Activated CD8-positive, alpha-beta memory T cell treated with anti-CD3 and anti-CD28 coated beads for 4 hours (primary cell): ENCODE measurements at places on chromosomes 12 and 14.

DNA sequence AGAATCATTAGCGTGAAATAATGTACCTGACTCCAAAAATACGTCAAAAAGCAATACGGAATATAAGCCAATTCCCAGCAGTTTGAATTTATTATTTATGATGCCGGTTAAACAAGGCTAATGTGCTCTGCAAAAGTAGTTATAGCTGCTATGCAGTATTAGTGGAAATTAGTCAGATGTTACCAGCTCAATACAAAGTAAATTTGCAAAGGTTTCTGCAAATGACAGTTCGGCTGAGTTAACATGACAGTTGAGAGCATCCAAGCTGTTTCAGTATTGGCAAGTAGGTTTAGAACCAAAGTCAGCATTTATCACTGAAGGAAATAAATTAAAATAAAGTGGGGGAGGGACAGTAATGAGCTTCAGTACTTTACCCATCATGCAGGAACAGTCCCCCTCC lies 1665.8 kb upstream of the FLRT2 start:
- no peak for DNase-seq

DNA sequence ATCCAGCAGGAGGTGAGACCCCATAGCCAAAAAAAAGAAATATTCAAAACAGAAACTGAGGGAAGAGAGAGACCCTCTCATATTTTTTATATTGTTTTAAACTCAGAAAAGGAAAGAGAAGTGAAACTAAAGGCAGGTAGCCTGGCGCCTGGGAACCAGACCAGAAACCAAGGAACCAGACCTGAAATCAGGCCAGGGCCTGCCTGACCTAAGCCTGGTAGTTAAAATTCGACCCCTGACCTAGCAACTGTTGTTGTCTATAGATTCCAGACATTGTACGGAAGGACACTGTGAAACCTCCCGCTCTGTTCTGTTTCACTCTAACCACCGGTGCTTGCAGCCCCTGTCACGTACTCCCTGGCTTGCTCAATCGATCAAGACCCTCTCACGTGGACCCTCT lies 38.5 kb upstream of the CD163 start:
- DNase-seq, result no peak

DNA sequence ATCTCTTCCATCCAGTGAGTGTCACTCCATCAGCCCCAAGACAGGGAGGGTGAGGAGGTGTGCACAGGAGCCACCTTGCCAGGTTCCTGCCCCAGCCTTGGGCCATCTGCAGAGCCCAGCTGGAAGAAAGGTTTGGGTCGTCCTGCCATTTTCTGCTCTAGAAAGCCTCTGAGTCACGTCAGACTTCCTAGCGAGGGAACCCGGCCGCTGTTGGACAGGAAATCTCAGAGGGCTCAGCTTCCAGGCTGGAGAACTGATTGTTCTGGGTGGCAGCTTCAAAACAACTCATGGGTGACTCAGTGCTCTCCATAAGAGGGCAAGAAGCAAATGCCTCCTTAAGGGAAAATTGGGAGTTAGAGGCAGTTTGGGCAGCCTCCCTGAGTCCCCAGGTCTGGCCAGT lies 16.6 kb downstream of the HIP1R start:
- no peak for DNase-seq

- DNase-seq, result no peak
Measured at GRCh38 chr14:77809011-77809410, 9.1 kb downstream of the ADCK1 start.

DNA sequence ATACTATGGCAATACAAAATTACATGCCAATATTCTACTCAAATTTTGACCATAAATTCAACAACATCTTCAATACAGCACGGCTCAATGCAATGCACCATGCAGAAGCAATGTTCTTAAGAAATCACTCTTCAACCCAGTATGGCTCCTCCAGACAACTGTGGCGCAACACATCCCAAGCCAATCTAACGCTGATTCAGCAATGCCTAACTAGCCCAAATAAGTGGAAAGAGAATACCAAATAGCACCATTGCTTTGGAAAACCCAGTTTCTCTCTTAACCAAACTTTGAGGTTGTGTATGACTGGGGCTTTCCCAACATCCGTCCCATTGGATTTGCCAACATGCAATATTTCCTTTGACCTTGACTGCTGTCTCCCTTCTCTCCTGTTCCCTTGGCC lies 211.1 kb upstream of the TBX3 start:
- no peak for DNase-seq

GRCh38 chr14:89206389-89207031 lies 210.5 kb downstream of the FOXN3 start:
- DNase-seq, result no peak

GRCh38 chr14:75140620-75141019 lies 13.8 kb upstream of the NEK9 start:
- no peak for DNase-seq

- no peak for DNase-seq
Measured at GRCh38 chr12:936377-937345, 12.8 kb downstream of the RAD52 start.

DNA sequence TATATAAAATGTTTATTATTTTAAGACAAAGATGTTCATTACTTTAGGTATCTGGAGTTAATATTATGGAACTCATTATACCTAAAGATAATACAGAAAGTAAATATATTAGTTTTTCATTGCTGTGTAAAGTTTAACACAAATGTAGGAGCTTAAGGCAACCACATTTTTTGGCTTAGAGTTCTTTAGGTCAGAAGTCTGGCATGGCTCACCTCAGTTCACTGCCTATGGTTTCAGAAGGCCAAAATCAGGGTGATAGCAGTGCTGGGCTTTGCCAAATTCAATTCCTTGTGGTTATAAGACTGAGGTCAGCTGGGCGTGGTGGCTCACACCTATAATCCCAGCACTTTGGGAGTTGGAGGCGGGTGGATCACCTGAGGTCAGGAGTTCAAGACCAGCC lies 35.5 kb upstream of the PRPF39 start:
- no peak for DNase-seq

DNA sequence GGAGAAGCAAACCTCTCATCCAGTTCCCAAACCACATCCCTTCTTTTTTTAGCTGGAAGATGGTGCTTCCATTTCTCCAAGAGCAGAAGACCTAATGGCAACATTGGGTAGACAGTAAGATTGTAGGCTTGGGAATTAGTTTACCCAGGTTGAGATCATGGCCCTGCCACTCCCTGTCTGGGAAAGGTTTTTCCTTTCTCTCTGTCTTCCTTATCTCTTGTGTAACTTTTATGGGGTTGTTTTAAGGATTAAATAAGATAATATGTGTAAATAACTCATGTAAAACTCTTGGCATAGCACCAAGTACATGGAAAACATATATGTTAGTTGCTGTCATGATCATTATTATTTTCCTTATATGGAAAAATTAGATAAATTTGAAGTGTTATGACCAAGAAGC lies 23.2 kb upstream of the PSMA6 start:
- no peak for DNase-seq

DNA sequence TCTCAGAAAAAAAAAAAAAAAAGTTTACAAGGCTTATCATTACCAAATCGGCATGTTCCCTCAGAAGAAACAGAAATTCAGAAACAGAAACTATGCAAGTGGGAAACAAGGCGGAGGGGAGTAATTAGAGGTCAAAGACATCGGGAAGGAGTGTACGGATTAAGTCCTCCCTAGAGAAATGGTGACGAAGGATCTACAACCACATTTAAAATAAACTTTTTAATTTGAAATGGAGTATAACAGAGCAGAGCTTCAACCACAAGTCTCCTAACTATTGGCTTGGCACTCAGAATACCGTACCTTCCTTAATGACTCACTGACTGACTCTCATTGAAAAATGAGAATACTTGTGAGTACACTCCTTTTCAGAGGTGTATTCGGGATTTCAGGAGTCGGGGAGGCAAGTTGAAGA lies 908 bp downstream of the ENTPD5 start:
- DNase-seq, result no peak

GRCh38 chr14:68522510-68523325 lies 270.1 kb downstream of the ZFP36L1 start:
- no peak for DNase-seq

DNA sequence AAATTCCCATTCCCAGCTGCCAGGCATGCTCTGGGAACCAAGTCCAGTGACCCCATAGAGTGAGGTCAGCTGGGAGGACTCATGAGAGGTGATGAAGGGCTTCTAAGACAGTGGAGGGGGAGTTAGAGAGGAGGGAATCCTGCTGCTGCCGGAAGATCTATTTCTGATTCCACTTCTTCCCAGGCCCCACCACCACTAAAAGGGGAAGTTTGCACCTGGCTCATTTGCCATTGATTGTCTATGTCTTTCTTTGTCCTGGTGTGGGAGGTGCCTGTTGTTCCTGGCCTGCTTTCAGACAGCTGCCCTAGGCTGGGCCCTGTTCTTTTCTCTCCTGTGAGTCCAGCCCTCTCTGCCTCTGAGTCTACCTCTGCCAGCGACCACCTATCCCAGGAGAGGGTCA lies 3.0 kb upstream of the KRT6A start:
- no peak for DNase-seq

- DNase-seq, result no peak
Measured at GRCh38 chr14:101134851-101135433, 231.4 kb upstream of the RTL1 start.

DNA sequence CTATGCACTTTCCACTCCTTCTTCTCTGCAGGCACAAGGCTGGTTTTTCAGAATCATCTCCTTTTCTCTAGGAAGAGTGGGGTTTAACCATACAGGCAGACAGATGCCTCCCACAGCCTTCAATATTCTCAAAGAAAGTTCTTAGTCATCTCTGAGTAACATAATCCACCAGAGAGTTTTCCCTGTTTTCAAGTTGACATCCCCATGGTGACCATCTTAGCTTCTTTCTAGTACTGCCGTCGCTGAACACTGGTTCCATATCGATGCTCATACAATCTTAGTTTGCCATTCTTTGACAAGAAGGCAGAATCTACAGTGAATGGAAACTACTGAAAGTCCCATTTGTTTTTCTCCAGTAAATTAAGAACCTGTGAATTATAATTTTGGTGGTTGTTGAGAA lies 28.6 kb downstream of the TPH2 start:
- DNase-seq, result no peak

DNA sequence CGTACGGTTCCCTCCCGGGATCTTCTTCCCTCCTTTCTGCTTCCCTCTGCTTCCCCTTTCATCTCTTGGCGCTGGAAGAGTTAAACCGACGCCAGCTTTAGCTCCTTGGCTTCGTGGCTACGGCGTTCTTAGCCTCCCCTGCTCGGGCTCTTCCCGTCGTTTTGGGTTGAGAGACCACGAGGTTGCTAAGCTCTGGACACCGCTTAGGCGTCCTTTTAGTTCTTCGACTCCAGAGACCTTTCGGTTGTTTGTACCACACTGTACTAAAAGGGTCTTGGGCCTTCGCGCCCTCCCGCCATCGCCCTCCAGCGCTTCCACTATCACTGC lies 545 bp downstream of the CPSF2 start:
- DNase-seq, result no peak

DNA sequence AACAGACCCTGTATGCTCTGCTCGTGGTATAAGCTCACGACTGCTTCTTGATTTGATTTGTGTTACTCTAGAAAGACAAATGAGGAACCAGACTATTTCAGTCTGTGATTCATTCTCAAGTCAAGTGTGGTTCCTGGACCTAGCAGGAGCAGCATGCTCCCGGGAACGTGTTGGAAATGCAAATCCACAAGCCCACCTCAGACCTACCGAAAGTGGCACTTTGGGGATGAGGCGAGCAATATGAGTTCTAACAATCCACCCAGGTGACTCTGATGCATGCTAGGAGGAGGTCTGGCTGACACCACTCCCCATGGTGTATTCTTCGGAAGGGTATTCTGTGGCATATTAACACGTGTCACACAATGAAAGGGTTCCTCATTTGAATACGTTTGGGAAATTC lies 59.5 kb upstream of the TMX1 start:
- DNase-seq, result no peak

- DNase-seq, result no peak
Measured at GRCh38 chr12:56087220-56087619, 7.3 kb downstream of the ERBB3 start.

GRCh38 chr12:130559806-130560205 lies 156.3 kb downstream of the RIMBP2 start:
- no peak for DNase-seq

GRCh38 chr12:16030744-16031143 lies 119.6 kb downstream of the DERA start:
- no peak for DNase-seq

DNA sequence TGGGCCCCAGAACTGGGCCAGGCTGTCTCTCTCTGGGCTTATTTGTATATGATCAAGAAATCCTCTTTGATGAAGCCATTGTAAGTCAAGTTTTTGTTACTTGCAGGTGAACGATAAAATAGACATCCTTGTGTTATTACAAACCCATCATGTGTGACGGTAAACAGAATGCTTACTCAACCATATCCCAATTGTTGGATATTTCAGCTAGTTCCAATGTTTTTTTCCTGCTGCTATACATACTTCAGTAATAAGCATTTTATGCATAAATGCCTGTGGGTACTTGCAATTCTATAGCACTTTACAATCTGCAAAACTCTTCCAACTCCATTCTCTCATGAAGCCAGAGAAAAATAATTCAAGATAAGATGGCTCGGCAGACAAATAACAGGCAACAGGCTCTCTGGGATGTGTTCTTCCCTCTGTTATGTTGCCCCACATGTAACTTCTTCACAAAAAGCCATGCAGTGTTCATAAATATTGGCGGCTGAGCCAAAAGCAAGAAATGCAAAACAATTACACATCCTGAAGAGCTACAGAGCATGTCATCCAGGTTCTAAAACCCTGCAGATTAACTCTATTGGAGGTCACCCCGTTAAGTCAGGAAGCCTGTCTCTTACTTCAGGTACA lies 69.5 kb downstream of the CLMN start:
- DNase-seq, result no peak

- no peak for DNase-seq
Measured at GRCh38 chr14:28761438-28762291, 4.9 kb upstream of the FOXG1 start.

DNA sequence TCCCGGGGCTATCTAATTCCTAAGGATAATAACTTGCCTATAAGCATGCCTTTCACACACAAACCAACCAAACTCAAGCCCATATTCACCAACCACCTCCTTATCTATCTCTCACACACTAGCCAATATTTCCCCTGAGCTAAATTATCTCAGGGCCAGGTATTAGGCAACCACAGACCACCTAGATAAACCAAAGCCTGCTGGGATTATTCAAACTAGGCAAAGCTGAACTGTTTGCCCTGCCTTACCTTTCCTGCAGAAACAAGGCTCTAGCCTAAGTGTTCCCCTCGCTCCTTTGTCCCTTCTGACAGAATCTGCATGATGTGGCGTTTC lies 114.7 kb upstream of the EEA1 start:
- DNase-seq, result no peak

GRCh38 chr12:65192963-65193516 lies 23.7 kb downstream of the LEMD3 start:
- DNase-seq, result no peak

DNA sequence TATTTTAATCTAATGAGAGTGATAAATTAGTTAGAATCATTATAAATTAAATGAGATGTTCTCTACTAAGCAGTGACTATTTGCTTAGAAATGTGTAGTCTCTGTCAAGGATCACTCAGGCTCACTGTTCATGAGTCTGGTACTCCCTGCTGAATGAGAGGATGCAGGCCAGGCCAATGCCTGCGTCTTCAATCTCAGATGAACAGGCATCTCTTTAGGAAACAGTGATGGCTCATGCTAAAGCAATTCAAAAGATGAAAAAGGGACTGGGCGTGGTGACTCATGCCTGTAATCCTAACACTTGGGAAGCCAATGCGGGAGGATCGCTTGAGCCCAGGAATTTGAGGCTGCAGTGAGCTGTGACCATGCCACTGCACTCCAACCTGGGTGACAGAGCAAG lies 106.8 kb downstream of the ZFC3H1 start:
- no peak for DNase-seq
